Bronchial epithelial cell (primary cell): ENCODE measurements at places on chromosomes 7 and 10.

- DNase-seq, result peak; percentile 88
These were observed 106.4 kb downstream of the TAX1BP1 start for GRCh38 chr7:27846388-27846787.

GRCh38 chr10:112184052-112184371 is 447 bp upstream of the GPAM start:
- DNase-seq, result no peak

GRCh38 chr10:48924988-48925387 is 14.7 kb downstream of the LRRC18 start:
- DNase-seq, result no peak

- peak; percentile 86 for DNase-seq
These were observed 85.4 kb downstream of the CCNY start for GRCh38 chr10:35421553-35422178.

- DNase-seq, result no peak
These were observed 8.8 kb downstream of the PARP12 start for GRCh38 chr7:140053812-140054539.

DNA sequence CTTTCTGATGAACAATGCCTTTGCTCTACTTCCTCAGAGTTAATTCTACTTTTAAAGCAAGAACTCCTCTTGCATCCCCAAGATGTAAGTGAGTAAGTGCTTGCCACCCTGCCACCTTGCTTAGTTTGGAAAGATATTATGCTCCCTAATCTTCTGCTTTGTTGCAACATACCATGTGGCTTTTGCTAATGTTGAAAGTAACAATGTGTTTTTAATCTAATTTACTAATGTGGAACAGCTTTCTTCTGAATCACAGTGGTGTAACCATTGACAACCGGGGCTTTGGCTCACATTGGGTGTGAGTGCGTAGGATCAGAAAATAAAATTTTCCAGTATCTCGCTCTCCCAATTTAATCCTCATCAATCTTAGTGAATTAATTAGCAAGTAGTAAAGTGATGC is 254.1 kb upstream of the PTER start:
- DNase-seq, result no peak
